ENCODE measurements at places on chromosomes 11 and 22.
A peak's percentile ranks its signal among the peaks of the same experiment; 100 is the strongest.

DNA sequence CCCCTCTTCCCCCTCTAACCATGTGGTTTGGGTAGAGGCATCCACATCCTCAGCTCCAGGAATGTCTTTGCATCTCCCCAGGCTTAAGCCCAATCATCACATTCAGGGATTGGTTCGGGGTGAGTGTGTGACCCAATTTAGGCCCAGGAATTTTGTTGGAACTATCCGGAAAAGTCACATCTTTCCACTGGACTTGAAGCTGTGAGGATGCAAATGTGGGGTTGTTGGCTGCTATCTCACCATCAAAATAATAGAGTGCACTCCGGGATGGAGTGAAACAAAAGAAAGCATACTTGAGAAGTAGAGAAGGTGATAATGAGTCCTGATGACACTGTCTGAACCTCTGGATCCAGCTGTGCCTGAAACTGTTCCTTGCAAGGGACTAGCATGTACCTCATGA lies 33.8 kb upstream of the OLFML1 start:
- DNase-seq = no peak

- DNase-seq = no peak
Observed at GRCh38 chr11:115724666-115725065, 220.5 kb upstream of the CADM1 start.

DNA sequence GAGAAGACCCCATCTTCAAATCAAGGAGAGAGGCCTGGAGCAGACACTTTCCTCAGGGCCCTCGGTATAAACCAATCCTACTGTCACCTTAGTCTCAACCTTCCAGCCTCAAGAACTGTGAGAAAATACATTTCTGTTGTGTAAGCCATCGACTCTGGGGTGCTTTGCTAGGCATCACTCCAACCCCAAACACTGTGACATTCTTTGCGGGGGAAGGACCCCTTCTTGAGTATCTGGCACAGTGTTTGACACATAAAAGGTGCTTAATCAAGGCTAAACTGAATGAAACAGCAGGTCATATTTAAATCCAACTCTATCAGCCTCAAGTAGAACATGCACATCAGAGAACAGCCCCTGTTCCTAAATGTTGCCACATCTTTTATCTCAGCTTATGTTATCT lies 558.1 kb downstream of the INSC start:
- no peak for DNase-seq

DNA sequence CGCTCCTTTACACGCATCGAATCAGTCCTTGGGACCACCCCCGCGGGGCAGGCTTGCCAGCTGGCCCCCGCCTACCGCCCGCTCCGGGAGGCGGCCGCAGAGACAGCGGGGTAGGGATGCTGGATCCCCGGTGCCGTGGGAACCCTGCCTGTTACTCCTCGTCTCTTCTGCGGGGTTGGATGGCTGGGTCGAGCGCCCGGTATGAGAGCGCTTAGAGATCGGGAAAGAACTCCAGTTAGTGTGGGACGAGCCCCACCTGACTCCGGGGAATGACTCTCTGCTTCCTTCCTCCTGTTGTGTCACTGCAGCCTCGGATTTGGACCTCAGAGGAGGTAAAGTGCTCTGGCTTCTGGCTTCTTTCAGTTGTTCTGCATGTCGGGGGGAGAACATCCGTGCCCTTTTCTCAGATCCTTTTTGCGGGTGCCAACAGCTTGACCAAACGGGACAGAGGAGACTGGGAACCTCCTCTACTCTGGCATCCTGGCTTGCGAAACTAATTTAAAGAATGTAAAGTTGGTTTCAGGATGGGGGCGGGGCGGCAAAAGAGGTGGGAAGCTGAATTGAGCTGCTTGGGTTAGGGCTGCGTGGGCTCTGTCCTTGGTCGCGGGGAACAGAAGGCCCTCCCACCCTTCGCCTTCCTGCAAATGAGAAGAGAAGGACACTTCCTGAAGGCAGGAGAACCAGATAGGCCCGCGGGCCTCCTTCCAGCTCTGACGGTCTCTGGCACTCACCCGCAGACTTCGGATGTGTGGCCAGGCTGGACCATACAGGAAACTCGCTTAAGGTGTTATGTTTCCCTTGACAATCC lies 938 bp downstream of the LAYN start:
- DNase-seq = no peak

DNA sequence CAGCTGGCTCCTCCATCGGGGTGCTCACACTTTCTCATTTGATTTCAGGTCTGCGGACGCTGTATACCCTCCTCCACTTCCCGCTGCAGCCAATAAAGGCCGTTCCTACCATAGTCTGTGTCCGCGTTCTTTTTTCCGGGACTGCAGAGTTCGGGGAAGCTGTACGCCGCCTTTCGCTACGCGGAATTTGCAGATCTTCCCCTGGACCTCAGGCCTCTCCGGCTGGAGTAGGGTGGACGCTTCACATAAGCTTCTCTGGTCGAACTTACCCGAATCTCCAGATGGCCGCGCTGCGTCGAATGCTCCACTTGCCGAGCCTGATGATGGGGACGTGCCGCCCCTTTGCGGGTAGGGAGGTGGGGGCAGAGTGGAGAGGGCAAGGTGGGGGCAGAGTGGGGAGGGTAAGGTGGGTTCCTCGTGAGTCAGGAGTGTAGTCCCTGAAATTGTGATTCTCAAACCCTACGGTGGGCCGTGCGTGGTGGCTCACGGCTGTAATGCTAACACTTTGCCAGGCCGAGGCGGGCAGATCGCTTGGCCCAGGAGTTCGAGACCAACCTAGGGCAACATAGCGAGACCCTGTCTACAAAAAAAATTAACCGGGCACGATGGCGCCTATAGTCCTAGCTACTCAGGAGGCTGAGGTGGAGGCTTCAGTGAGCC lies 617 bp downstream of the CSKMT start:
- peak; percentile 50 for DNase-seq

DNA sequence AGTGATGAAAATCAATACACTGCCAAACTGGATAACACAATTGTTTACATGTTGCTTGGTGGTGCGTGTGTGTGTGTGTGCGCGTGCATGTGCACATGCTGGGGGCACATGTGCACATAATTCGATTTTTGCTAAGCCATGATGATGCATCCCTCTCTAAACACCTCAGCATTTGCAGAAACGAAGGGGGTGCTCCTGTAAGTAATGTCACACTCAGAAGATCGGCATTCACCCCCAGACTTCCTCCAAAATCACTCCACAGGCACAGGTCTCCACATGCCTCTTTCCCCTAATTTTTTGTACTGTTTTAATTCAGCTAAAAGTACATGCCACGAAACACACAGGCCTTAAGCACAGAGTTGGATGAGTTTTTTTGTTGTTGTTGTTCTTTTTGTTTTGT lies 341.5 kb downstream of the SHANK2 start:
- no peak for DNase-seq

DNA sequence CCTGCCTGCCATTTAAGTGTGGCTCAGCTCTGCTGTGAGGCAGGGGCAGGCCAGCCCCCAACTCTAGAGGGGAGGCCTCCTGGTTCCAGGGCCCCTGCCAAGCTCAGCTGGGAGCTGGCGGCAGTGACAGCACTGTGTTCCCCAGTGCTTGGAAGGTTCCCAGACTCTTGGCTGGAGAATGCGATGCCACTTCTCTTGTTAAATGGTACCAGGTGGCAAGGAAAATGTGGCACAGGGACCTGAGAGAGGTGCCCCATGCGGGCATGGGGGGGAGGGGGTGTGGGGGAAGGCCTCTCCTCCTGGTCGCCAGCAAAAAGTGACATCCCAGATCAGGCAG lies 8.4 kb upstream of the TNFRSF13C start:
- no peak for DNase-seq

DNA sequence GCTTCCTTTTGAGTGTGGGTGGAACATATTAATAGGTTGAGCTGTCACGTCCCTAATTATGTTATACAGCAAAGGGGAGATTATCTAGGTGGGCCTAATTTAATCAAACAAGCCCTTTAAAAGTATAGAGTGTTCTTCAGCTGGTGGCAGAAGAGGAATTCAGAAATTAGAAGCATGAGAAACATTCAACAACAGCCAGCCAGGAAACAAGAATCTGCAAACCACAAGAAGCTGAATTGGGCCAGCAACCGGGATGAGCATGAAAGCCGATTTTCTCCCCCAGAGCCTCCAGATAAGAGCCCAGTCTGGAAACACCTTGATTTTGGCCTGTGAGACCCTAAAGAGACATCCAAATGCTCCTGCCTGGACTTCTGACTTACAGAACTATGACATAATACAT lies 105.8 kb upstream of the LDLRAD3 start:
- no peak for DNase-seq

Data from stimulated activated CD4-positive, alpha-beta T cell treated with anti-CD3 and anti-CD28 coated beads, TNF-alpha, amount 100 ng/mL, for 1 hour (primary cell).